ENCODE measurements at places on chromosomes 4 and X.

DNA sequence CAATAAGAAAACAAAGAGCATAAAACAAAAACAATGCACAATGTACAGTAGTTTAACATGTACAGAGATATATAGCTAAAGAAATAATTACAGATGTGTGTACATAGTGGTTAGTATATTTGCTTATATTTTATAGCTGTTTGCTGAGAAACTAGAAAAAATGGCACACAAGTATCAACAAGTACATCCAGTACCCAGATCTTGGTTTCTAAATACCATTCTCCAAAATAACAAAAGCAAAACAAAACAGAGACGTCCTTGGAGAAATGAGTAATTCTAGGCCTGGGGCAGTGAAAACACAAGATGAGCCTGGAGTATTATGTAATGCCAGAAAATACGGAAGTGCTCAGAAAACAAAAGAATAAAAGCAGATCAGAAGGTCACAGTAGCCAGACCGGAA is 189.6 kb downstream of the TMEM47 start:
- no peak for DNase-seq

DNA sequence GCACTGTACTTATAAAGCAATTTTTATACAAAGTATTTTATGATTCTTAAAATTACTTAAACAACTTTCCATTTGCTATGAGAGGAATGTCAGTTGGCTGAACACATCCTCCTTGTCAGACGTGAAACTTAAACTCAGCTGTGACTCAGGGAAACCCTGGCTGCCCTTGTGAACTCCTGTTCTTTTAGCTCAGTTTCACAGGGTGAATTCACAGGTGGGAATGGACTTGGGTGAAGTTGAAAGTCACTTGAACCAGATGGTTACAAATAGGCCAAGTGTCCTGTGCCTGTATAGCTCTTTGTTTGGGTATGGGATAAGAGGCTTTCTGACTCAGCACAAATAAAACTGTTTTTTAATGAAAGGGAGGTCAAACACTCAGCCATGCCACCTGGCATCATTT is 67.4 kb upstream of the FAM47B start:
- peak; percentile 54 for DNase-seq

DNA sequence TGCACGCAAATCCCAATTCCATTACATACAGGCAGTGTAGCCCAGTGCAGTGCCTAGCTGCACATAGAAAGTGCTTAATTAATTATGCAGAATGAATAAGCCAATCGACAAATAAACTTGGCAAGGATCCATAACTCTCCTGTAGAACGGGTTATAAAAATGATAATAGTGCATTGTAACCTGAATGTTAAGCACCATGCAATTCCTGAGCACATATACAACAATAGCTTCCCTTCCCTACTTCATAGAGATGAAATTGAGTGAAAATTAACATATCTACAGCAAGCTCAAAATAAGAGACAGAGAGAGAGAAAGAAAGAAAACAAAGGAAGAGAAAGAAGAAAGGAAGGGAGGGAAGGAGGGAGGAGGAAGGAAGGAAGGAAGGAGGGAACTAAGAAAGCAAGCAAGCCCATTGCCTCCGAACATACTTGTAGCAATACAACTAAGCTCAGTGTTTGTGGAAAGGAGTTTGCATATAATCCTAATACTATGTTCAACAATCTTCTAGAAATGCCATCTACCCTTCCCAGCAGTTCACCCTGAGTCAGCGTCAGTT is 1074.0 kb upstream of the LCORL start:
- no peak for DNase-seq

- no peak for DNase-seq
Observed at GRCh38 chrX:32126997-32127396, 1055.2 kb upstream of the FTHL17 start.

DNA sequence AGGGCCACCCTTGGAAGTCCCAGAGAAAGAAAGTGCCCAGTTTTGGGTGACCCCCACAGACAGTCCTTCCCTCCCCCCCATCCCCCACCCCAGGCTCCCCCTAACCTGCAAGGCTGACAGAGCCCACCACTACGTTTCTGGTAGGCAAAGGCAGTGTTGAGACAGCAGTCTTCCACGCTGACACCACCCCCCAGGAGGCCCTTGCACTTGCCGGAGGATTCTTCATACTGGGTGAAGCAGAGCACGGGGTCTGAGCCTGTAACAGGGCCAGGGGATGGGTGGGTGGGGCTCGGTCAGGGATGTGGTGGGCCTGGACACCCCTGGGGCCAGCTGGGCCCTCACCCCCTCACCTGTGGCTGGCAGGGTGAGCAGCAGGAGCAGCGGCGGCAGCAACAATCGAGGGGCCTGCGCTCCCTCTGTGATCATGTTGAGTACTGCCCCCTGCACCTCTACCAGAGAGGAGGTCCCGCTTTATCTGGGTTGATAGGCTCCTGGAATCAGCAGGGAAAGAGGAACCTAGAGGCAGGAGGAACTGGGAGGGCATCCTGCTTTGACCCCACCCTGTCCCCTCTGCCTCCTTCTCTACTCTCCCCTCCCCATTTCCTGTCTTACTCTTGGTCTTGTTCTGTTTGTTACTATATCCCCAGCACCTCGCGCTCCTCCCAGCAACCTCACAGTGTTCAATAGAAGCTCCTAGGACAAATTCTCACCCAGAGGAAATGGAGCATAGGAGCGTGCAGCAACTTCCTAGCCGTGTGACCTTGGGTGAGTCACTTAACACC is at the start of gene CFP:
CFP (minus strand) TSS at position 512 of the 782 bp plus-strand sequence; CDS start at position 426, 86 bp downstream.
- DNase-seq: no peak

DNA sequence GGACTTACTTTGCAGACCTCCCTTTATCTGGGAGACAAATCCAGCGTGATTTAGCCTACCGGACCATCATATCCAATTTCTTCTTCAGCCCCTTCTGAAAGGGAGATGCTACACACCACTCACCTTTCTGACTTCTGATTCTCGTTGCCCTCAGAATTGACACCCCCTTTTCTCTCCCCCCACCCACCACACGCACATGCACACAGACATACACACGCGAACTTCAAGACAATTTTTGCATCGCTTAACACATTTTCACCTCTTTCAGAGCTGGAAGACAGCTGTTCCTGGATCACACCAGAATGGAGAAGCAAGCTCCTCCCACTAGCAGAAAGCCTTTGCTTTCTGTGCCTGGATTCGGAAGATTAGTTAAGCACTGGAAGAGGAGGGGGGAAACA is 1.0 kb upstream of the SNCA start:
- peak; percentile 40 for DNase-seq

GRCh38 chrX:36957425-36958328 is 50.5 kb upstream of the FAM47C start:
- peak; percentile 52 for DNase-seq

DNA sequence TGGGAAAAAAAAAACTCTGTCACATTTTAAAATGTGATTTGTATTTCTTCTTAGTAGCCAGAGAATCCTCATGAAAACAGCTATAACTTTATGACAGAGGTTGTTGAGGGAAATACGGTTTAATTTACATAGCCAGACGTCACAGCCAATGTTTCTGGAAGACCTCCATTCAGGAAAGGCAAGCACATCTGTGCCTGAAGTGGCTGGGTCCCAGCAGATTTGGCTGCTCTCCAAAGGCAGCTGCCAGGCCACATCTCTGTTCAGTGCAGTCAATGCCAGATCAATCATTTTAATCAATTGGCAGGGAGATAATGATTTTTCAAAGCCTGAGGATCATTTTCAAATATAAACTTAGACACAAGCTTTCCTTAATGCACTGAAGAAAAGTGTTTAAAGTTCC is 86.5 kb upstream of the ZIC3 start:
- no peak for DNase-seq

DNA sequence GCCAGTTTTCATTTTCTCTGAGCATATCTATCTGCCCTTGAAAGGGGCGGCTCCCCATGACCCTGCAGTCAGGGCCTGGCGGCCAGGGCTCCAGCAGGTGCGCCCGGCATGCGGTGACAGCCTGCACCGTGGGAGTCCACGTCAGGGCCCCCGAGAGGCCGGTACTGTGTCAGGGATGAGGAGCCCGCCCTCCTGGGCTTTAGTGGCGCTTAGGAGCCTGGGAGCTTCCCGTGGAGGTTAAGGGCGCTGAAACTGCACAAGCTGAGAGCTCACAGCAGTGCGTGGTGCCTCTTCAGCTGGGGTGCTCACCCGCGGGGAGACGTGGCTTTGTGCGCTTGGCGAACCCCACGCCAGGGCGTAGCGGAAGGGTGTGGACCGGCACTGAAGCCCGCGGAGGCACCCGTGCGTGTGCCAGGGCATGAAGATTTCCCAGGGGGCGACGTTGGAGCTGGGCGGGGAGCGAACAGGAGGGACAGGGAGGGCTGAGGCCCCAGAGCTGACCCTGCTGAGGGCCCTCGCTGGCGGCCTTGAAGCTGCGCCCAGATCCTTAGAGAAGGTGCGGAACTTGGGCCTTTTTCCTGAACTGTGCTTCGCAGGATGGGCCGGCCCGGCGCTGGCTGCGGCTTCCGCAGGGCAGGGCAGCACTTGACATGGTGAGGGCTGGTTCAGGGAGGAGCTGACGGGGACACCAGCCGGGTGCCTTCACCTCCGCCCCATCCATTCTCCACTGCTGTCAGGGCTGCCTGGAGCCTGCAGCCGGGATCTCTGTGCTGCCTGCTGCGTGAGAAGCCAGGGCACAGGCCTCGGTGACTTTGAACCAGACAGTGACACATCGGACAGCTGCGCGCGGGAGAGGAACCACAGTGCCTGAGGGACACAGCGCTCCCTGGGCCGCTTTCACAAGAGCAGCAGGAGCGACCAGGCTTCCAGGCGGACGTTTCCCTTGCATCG is 32.9 kb downstream of the HTT-AS start:
- DNase-seq: peak; percentile 14
